Chondrocyte (in vitro differentiated cells): ENCODE measurements at places on chromosomes 3 and 15. TPM values are rescaled to one million over a fixed set of nuclear protein-coding genes. Genes with fewer than 3 reads are reported as not detected.

OTOL1 gene
- total RNA-seq = not detected in 3 replicates

DNA sequence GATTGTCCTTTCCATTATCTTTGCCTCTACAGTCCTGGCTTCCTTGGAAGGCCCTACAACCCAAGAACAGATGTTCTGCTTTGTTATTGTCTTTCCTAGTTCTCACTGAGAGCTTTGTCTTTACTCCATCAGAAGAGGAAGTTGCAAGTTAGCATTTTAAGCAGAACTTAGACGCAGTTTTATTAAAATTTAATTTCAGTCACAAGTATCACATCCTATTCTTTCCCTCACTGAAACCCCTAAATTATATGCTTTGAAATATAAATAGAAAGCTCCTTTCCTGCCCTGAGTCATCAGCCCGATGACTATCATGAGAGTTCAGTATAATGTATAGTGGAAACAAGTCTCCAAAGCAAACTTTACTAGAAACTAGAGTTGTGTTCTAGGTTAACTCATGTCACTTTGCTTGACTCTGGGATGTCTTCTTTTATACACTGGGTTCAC, 291.2 kb upstream of the RBMS3 start:
- DNase-seq = no peak

- no peak for DNase-seq
Measured at GRCh38 chr15:46120713-46121112, 485.9 kb downstream of the SQOR start.

GRCh38 chr3:25665315-25666280, 891 bp upstream of the TOP2B start:
- no peak for DNase-seq

EHHADH gene
- 0.70 to 4.9 TPM (median 3.5 TPM) in 3 replicates for total RNA-seq
